ENCODE measurements at places on chromosomes 12 and 14.

DNA sequence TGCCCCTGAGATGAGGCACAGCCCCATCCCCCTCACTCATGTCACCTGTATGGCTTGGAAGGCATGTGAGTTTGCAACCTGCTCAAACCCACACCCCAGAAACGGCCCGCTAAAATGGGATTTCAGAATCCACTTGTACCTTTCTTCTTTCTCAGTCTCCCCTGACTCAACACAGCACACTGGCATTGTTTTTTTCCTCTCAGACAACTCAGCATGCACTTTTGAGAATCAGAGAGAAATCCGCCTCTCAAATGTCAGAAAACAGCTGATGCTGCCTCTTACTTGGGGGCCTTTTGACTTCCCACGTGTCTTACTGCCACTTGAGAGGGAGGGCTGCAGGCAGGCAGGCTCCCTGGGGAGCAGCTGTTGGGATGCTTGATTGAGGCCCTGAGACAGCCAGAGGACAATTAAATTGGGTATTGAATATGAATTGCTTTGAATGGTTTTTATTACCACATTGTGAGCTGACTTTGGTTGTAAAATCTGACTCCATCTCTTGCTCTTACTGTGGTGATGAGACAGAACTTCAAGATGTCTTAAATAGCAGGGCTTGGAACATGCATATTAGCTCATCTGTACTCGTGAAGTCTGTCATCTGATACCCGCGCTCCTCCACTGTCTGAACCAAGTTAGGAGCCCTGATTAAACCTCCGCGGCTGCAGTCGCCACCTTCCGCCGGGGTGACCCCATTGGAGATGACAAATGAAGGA, 96.6 kb downstream of the APAF1 start:
- no peak for DNase-seq

- DNase-seq, result no peak
These were observed 137.9 kb upstream of the ARID2 start for GRCh38 chr12:45591635-45592034.

DNA sequence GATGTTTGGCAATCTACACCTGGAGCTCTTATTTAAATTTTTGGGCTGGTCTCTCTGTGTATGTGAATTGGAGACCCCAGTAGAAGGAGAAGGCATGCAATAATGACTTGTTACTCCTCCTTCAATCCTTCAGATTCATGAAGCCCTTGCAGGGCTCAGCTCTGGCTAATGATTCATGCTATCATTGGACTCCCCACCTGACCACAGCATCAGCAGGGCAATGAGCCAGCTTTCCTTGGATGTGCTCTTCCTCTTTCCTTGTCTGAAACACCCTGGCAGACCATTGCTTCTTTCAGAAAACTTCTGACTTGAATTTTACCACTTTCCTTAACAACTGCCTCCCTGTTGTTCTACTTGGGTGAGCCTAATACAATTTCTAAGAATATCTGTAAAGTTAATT, 1019.2 kb downstream of the AACS start:
- DNase-seq, result no peak

GRCh38 chr12:109640961-109641360, 67.4 kb downstream of the MVK start:
- DNase-seq, result no peak

GRCh38 chr14:82850576-82850975, 1316.9 kb upstream of the SEL1L start:
- DNase-seq, result no peak

DNA sequence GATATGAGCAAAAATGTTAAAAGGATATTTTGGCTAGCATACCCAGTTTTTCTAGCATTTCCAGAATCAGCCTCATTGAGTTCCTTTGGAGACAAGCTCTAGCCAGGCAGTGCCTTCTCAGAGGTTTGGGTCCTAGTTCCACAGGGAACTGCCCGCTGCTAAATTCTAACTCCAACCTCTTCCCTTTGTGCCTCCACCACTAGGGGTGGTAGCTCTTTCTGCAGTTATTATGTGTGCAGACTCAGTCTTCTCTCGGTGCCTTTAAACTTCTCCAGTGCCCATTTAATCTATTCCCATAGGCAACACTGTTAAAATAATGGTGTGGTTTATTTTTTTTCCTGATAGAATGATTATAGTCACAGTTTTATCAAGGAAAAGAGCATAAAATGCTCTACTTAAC, 21.5 kb upstream of the SLC25A3 start:
- DNase-seq, result no peak

DNA sequence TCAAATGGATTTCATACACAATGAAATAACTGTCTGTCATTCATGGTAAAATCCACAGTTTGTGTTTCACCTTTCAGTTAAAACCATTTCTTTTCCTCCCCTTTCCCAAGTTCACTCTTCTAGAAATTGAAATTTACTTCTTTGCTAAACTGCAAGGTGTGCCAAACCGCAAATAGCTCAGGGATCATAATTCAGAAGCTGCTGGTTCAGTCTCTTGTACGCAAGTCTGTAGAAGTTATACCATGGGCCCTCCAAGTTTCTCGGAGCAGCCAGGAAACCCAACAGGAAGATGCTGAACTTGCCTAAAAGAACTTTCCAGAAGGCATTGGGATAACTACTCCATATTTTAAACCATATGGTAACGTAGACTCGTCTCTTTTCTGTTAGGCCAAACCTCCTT, 268.9 kb downstream of the FLRT2 start:
- DNase-seq, result no peak

DNA sequence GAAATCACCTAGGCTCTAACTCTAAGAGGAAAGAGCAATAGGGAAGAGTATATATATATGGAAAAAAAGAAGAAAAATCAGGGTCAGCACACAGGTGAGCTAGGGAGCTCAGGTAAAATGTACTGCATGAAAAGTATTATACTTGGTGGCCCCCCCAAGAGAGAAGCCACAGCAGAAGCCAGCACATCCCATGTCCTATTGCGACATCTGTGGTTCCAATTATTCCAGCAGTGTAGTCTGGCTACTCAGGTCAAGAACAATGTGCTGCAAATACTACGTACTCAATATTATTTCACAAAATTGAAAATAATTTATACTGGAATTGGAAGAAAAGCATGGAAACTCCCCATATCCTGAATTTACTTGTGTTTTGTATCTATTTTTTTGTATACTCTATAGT, 85.5 kb downstream of the CEP83 start:
- no peak for DNase-seq

All from GM12865 (cell line).